Cardiac fibroblast (primary cell): ENCODE measurements at places on chromosomes 4 and X.
A peak's percentile ranks its signal among the peaks of the same experiment; 100 is the strongest.

GRCh38 chr4:37816006-37816405 lies 10.5 kb upstream of the PGM2 start:
- DNase-seq: no peak

GRCh38 chrX:38770152-38770551 lies 31.1 kb upstream of the MID1IP1 start:
- no peak for DNase-seq

- DNase-seq: peak; percentile 46
Observed at GRCh38 chr4:41963105-41963504, 18.5 kb upstream of the DCAF4L1 start.

DNA sequence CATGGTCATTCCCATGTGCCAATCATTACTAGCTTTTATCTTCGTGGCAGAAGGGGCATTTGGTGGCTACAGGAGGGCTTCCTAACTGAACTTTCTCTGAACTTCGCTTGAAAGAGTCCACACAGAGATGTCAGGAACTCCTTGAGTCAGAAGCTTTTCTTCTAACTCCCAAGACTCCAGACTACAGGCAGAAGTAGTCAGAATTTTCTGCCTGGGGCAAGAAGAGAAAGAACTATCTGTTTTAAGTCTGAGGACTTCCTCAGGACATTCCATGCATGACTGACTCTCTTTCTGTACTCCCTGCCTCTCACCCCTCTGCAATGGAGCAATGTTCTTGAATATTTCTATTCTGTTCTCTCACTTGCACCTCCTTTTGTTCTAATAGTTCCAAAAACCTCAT lies 170.5 kb upstream of the TBC1D9 start:
- DNase-seq: peak; percentile 32

- no peak for DNase-seq
Observed at GRCh38 chrX:55731826-55732225, 14.3 kb downstream of the RRAGB start.

DNA sequence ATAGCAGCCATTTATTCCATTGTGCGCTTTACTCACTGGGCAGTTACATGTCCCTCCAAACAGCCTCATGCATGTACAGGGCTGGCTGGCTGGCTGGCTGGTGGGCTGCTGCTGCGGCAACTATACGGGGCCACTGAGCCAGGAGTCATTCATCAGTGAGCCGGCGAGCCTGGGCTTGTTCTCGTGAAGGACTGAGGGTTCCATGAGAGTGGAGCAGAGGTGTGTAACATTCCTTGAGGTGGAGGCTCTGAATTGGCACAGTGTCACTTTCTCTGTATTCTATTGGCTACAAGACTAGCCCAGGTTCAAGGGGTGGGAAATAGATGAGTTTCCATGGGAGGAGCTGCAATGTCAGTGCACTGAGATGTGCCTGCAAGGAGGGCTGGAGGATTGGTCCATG lies 89.1 kb downstream of the ARHGAP10 start:
- DNase-seq: no peak

- no peak for DNase-seq
Observed at GRCh38 chr4:98672583-98673287, 14.3 kb upstream of the TSPAN5 start.

DNA sequence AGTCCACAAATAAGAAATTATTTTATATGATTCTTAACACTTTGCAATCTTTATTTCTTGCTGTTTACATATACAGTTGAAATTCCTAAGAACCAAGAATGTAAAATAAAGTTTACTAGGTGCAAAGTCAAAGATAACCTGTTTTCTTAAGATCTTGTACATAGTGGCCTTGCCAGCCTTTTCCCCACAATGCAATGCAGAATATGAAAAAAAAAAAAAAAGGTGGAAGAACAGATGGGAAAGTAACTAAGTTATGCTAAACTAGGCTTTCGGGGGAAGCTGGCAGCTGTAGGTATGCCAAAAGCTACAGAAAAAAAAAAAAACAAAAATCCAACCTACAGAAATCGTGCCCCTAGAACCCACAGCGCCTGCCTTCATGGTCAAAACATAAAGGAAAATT lies 1588.4 kb downstream of the STIM2 start:
- no peak for DNase-seq

DNA sequence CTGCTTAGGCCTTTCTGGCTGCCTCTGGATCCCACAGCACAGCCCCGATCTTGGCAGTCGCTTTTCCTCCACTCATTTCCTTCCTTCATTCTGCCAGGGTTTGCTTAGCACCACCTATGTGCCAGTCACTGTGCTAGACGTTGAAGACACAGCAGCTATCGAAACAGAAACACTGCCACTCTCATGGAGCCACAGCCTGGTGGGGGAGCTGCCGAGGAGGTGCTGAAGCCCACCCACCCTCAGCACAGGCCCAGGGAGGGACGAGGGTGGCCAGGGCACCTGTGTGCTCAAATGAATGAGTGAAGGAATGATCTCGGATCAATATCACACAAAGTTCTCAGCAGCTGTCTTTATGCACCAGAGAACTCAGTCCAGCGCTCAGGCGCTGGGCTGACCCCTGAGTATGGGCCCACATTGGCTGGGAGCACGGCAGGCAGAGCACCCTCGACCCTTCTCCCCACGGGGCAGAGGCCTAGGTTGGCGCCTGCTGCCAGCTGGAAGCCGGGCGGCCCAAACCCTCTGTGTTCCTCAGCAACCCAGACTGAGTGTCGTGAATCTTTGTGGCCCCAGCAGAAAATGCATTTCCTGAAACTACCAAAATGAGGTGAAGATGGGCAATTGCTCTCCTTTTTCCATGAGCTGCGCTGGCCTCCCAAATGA lies 108.9 kb downstream of the SORCS2 start:
- DNase-seq: no peak

DNA sequence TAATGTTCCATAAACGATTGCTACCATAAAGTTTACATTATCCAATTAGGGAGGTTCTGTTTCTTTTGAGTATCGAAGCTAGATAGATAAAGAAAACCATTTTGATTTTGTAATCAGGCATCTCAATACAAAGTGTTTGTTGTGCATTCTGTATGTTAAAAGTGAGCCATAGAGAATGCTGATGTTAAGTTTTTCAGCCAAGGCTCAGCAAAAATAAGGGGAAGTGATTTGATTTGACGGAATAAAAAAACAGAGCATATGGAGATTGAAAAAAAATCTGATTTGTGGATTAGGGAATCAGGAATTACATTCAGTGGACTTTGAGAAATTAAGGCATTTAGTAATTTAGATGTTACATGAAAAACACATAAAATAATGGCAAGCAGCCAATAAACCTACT lies 314.8 kb downstream of the PPP3CA start:
- no peak for DNase-seq

GRCh38 chr4:103091601-103092223 lies 7.9 kb downstream of the BDH2 start:
- peak; percentile 85 for DNase-seq

GRCh38 chrX:30597216-30598012 lies 19.8 kb upstream of the TASL start:
- no peak for DNase-seq

GRCh38 chrX:11778230-11778629 lies 20.2 kb downstream of the MSL3 start:
- DNase-seq: no peak

- DNase-seq: no peak
Observed at GRCh38 chrX:66632473-66632872, 6.4 kb downstream of the EDA2R start.
